Stimulated activated CD4-positive, alpha-beta T cell treated with anti-CD3 and anti-CD28 coated beads, Interleukin-1b, Interleukin-23, amount 100 ng/mL, for 4 hours (primary cell): ENCODE measurements at places on chromosomes 16 and 17.

GRCh38 chr17:51365090-51365489 lies 104.7 kb downstream of the UTP18 start:
- no peak for DNase-seq

GRCh38 chr17:59470624-59471297 lies 94.6 kb upstream of the DHX40 start:
- no peak for DNase-seq

DNA sequence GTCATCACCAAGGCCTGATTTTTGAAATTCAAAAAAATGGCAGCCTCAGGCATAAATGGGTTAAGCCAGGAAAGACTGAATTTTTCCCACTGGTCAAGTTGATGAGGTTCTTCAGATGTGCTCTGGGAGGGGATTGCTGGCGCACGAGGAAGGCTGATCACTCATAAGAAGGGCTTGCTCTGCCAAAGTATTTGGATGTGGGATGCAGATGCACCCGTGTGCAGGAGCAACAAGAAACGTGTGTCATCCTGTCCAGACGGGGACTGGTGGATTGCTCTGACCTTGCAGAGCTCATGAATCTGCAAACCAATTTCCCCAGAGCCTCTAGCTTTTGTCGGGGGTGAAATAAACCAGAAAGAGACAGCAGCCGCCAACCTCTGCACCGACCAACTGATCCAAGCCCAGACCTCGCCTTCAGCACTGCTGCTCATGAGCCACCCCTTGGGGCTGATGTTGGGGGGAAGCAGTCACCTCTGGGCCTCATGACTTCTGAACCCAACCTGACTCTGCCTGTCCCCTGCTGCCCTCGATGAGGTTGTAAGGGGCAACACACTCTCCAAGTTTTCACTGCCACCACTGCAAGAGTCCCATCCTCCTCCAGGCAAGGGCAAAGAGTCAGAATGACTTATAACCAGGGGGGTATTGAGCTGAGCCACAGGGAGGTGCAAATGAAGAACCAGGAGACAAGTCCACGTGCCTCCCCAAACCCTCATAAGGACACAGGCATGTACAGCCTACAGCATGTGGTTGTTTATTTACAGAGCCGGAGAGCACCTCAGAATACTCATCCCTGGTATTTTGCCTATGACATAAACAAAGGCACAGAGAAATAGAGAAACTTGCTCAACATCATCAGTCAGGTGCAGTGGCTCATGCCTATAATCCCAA lies 452.0 kb downstream of the SOX9 start:
- DNase-seq = no peak

DNA sequence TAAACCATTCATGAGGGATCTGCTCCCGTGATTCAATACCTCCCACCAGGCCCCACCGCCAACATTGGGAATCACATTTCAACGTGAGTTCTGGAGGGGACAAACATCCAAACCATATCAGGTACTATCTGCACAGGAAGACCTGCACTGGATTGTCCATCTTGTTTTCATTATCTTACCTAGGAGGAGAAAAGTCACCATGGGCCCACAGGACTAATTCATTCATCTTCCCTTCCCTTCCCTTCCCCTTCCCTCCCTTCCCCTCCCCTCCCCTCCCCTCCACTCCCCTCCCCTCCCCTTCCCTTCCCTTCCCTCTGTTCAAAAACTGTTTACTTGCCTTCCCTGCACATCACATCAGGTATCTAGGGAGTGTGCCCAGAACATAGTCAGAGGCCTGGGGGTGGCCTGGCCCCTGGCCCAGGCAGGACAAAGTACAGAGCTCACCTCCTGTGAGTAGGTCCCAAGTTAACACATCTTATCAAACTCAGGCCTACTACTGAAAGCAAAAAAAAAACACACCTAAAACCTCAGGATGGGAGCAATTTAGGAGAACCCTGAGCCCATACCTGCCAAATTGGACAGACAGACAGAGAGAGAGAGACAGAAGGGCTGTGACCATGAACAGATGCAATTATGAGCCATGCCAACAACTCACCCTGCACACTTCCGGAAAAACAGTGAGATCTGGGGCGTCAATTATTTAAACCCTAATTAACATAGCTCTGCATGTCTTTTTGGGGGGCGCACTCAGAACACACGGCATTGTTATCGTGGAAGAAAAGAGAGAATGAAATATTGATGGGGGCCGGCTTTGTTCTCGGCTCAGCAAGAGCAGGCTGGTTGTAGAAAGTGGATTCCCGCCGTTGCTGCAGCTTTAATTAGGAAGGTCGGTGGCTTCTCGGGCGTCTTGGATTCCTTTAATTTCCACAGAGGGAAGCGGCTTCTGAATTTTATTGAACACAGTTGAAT lies 151.2 kb downstream of the IRX5 start:
- no peak for DNase-seq

GRCh38 chr17:78121801-78122215 lies 6.7 kb downstream of the TMC6 start:
- no peak for DNase-seq

GRCh38 chr17:13626703-13627102 lies 25.0 kb upstream of the HS3ST3A1 start:
- DNase-seq = no peak

DNA sequence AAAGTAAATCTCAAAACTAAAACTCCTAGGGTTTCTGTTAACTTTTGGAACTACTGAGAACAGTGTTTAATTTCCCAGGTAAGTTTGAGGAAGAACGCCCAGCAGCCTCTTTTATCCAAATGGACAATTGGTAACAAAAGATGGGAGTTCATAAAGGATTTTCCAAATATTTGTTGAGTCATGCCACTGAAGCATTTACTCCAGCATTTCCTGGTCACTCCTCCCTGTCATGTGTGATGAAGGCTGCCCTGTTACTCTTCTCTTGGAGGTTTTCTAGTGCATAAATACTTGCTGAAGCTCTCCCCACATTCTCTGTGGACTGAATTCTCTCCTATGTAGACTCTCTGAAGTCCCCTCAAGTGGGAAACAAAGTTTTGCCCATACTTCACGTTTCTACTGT lies 16.5 kb downstream of the ZNF75A start:
- DNase-seq = no peak

GRCh38 chr17:4108397-4108796 lies 34.4 kb downstream of the ZZEF1 start:
- no peak for DNase-seq

- DNase-seq = no peak
Measured at GRCh38 chr17:42291129-42291528, 2.8 kb downstream of the STAT5A start.

DNA sequence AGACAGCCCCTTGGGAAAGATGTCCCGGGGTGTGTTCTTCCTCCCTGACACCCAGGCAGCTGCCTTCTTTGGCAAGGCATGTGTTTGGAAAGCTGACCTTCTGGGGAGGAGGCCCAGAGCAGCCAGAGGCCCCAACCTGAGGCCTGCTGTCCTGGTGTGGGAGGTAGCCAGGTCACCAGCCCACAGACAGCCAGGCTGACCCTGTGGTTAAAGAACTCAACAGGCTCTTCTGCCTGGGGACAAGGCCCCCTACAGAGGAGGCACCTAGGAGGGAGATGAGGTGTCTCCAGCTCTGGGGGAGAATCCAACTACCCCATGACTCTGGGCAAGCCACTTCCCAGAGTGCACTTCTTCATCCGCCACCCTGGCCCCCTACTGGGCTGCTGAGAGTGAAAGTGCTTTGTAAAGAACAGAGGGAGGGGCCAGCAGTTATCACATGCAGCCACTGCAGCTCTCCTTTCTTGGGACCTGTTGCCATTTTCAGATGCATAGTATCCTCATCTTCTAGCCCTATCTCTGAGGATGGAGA lies 13.1 kb upstream of the SREBF1 start:
- DNase-seq = no peak

GRCh38 chr17:76478730-76479514 lies 11.5 kb downstream of the AANAT start:
- DNase-seq = no peak

- no peak for DNase-seq
Measured at GRCh38 chr17:9237661-9238301, 216.5 kb downstream of the NTN1 start.

GRCh38 chr17:15742051-15742795 lies 10.1 kb downstream of the TBC1D26 start:
- no peak for DNase-seq

DNA sequence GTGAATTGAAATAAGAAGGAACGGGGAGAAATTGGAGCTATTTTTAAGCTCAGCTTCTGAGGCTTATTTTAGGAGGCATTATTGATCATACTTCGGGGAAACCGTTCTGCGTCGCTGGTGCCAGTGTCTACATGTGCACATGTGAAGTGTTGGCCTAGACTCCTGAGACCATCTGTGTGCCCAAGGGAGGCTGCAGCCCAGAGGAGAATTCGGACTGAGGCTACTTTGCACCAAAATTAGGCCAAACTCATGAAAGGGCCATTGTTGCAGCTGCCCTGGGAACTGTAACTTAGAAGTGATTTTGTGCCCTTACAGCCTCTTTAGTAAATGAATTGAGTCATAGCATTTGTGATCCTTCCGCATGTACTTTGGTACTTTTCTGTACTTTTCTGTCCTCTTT lies 102.0 kb upstream of the NOL11 start:
- no peak for DNase-seq

GRCh38 chr16:74991593-74992403 lies 6.9 kb upstream of the WDR59 start:
- no peak for DNase-seq

DNA sequence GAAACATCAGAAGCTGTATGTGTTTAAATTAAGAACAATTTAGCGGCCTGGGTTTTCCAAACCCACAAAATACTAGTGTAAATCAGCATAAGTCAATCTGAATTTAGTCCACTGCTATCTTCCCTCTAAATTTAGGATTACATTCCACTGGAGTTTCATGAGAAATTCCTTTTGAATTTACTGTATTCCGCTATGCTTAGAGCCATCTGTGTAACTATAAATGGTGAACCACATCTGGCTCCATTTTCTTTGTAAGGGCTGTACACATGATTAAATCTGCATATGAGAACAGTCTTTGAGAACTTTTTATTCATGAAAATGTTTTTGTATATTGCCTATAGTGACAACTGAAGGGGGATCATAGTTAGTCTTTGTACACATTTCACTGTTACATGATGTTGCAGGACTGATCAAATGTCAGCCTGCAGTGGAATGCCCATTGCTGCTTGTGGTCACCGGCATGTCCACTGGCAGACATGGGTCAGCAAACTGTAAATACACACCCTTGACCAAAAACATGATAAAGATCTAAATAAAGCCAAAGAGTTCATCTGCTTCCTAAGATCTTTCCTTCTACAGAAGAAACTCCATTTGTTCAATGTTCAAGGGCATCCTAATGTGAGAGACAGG lies 36.8 kb downstream of the RPGRIP1L start:
- DNase-seq = no peak

DNA sequence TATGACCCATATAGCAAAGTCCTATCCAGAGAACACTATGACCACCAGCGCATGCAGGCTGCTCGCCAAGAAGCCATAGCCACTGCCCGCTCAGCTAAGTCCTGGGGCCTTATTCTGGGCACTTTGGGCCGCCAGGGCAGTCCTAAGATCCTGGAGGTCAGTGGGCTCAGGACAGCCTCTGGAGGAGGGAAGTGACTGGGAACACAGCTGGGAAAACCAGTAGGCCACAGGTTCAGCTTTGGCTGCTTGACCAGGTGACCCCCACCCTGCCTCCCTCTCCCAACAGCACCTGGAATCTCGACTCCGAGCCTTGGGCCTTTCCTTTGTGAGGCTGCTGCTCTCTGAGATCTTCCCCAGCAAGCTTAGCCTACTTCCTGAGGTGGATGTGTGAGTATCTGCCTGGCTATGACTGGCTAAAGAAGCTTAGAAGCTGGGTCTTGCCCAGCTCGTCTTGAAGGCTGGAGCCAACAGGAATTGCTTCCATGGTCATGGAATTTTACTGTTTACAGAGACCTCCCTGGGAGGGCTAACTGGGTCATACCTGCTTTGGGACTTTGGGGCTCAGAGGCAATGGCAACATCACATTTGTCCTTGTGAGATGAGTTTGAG lies 1.5 kb upstream of the OVCA2 start:
- DNase-seq = no peak

- no peak for DNase-seq
Measured at GRCh38 chr16:22034503-22034902, 26.6 kb downstream of the MOSMO start.

DNA sequence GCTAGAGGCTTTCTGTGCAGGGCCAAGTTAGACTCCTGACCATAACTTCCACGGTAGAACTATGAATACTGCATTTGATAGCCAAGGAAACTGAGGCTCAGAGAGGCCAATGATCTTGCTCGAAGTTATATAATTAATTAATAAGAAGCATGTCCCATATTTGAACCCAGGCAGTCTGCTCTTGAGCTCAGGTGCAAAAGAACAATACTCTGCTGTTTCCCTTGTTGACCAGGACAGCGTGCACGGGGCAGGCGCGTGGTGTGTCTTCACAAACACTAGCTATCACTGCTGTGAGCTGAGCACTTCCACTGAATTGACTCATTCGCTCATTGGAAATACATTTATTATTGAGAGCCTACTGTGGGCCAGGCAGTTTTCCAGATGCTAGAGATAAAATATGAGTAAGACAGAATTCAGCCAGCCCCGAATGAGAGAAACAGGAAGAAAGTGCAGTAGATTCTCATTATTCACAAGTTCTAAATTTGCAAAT lies 1.6 kb downstream of the CHD9 start:
- no peak for DNase-seq
